ENCODE measurements at places on chromosomes 6 and 20.

GRCh38 chr6:46969206-46969605 is 47.5 kb upstream of the ADGRF5 start:
- DNase-seq: no peak

- no peak for DNase-seq
Observed at GRCh38 chr6:118334634-118335033, 213.5 kb upstream of the PLN start.

- DNase-seq: no peak
Observed at GRCh38 chr20:21393816-21394519, 3.4 kb downstream of the NKX2-4 start.

DNA sequence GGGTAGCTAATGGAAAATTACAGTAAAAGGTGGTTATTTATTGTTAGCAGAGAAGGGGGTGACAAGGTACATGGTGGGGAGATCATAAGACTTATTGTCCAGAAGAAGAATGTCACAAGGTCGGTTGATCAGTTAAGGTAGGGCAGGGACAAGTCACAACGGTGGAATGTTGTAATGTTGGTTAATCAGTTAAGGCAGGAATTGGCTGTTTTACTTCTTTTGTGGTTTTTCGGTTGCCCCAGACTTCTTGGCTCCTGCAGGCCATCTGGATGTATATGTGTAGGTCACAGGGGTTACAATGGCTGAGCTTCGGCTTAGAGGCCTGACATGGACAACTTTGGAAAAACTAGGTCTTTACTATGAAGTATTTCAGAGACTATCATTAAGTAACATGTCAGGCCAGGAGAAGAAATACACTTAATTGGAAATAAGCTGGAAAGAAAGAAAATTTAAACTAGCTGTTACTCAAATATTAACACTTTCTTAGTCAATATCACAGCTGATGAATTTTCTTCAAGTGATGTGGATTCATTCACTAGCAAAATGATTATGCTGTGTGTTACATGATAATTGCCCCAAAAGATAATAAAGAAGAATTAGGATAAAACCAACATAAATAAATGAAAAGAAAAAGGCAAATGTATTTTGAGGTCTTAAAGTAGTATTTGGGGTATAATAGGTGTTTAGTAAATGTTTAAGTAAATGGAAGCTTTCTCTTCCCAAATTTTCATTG is 4.4 kb downstream of the AIG1 start:
- DNase-seq: no peak

- no peak for DNase-seq
Observed at GRCh38 chr6:137871291-137871690, 4.2 kb downstream of the TNFAIP3 start.

- no peak for DNase-seq
Observed at GRCh38 chr6:130853555-130854183, 26.5 kb downstream of the SMLR1 start.

GRCh38 chr6:88008411-88008810 is 39.2 kb upstream of the SPACA1 start:
- no peak for DNase-seq

- no peak for DNase-seq
Observed at GRCh38 chr6:135600931-135601330, 103.4 kb upstream of the AHI1 start.

GRCh38 chr6:11212664-11213063 is 19.8 kb downstream of the NEDD9 start:
- DNase-seq: no peak

GRCh38 chr6:62479697-62480220 is 193.7 kb upstream of the KHDRBS2 start:
- DNase-seq: no peak

- DNase-seq: no peak
Observed at GRCh38 chr6:40796260-40797221, 209.4 kb upstream of the LRFN2 start.

GRCh38 chr6:11659757-11660156 is 118.8 kb downstream of the ADTRP start:
- no peak for DNase-seq
